Stimulated activated CD8-positive, alpha-beta memory T cell treated with anti-CD3 and anti-CD28 coated beads, Interleukin-4, amount 100 ng/mL, for 1 hour (primary cell): ENCODE measurements at places on chromosomes 12 and 14.

DNA sequence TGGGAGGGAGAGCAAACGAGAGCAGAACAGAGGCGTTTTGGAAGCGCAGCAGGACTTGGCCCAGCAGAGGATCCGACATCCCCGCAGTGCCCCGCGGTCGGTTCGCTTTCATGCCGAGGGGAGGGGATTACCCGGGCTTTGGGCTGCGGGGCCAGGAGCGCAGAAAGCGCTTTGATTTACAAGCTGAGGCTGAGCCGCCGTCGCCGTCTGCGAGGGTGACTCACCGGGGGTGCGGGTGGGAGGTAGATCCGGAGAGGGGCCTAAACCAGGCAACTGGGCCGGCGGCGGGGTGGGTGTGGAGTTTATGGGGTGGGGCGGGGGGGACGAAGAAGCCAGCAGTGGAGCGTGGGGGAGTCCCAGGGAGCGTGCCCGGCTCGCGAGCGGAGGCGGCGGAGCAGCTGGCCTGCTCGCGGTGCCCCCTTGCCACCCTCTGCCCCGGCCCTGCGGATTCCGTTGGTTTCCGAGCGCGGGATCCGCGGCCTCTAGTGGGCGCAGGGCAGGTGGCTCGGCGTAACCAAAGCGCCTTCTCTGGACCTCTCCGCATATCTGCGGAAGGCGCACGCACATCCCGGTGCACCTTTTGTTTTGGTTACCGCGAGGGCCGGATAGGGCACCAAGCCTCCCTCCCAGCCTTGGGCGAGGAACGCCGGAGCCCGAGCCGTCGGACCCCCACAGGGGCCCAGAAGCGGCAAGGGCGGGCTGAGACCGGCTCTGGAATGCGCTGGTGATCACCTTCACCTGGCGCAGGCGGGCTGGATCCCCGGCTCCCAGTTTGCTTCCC, 2.6 kb downstream of the SIX4 start:
- no peak for DNase-seq

- DNase-seq: no peak
Observed at GRCh38 chr12:113852695-113853490, 113.2 kb downstream of the RBM19 start.

DNA sequence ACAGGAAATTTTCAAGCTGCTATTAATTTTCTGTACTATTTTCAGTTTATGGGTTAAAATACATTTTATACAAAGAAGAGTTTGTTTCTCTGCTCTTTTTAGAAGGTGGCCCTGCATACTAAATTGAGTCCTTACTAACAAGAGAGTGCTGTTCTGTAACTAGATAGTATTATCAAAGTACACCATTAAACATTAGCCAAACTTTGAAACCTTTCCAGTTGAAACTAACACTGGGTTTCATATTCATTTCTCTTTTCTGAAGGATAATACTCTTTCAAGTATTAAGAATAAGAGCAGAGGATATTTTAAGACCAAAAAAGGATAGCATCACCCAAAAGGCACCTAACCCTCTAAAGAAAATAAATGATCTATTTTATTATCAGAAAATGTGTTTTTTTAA, 47.2 kb downstream of the PEBP1 start:
- DNase-seq: no peak

DNA sequence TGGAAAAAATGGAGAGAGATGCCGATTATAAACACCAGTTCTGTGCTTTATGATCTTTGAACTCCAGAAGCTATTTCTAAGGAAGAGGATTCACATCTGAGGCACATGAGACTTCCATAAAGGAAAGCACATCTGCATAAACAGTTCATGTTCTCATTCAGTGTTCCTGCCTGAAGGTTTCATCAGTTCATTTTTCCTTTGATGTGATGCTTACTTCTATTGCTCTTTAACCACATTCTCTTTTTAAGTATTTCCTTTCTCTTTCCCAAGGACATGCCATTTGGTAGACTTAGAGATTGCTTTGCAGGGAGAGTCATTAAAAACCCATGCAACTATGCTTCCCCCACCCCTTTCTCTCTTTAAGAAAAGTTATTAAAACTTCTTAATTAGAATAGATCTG, 387.0 kb upstream of the FLRT2 start:
- DNase-seq: no peak

DNA sequence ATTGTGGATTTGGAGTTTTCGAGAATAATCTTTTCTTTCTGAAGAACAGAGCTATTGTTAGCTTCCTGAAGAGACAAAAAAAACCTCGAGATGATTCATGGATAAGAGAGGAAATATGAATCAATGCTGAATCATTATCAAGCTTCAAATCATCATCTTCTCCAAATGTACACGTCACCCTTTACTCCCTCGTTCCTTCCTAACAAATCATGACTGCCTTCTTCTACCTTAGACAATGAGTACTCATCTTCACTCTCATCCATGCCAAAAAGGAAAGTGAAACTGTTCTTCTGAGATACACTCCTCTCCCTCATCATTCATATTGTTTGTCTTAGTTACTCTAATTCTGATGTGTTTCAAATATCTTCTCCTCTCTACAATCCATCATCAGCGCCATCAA, 1115.8 kb upstream of the ATXN7L3B start:
- DNase-seq: no peak

GRCh38 chr12:114955414-114956014, 271.5 kb upstream of the TBX3 start:
- DNase-seq: no peak

DNA sequence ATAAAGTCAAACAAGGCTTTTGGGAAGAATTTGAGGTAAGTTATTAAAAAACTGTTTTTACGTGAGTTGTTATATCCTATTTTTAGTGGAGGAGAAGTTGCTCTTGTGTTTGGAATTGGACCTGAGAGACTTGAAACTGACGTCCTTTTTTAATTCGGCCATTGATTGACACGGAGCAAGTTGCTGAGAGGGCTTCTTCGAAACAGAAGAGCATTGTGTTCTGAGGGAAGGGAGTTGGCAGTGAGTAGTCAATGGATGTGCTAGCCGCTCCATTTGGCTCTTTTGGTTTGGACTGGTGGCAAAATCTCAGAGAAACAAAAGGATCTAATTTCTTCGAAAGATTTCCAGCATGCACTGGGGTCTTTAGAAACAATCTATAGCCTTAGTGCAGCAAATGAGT, 37.3 kb downstream of the PTPN11 start:
- DNase-seq: no peak

- DNase-seq: no peak
Observed at GRCh38 chr14:27242874-27243273, 645.0 kb upstream of the NOVA1 start.

- no peak for DNase-seq
Observed at GRCh38 chr14:98198385-98198784, 1073.6 kb downstream of the BCL11B start.

DNA sequence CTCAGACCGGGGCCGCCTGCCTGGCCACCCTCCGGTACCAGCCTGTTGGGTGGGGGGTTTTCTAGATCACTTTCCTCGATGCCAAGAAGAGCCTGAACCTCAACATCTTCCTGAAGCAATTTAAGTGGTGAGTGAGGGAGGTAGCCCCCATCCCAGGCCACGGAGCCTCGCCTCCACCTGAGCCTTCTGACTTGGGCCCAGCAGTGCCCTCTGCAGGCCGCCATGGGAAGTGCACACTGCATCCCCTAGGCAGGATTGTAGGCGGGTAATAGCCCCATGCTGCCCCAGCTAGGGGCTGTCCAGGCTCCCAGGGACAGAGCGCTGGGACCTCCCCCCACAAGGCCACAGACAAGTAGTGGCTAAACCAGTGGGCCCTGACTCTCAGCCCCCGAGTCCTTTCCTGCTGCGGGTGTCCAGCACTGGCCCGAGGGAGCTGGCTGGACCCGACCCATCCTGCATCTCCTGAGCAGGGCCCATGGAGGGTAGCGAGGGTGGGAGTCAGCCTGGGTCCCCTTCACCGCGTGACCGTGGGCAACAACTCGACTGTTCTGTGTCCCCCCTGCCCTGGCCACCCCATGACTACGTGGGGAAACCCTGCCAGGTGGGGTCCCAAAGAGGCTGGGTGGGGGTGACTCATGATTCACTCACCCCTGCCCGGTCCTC, 15.3 kb upstream of the ADSS1 start:
- peak; percentile 38 for DNase-seq
